Hematopoietic multipotent progenitor cell treated with erythropoietin and hydrocortisone succinate and interleukin-3 and kit ligand, for 17 days (in vitro differentiated cells): ENCODE measurements at places on chromosomes 12 and 14.

GRCh38 chr14:90654831-90655276 lies 161.4 kb downstream of the TTC7B start:
- DNase-seq = no peak

DNA sequence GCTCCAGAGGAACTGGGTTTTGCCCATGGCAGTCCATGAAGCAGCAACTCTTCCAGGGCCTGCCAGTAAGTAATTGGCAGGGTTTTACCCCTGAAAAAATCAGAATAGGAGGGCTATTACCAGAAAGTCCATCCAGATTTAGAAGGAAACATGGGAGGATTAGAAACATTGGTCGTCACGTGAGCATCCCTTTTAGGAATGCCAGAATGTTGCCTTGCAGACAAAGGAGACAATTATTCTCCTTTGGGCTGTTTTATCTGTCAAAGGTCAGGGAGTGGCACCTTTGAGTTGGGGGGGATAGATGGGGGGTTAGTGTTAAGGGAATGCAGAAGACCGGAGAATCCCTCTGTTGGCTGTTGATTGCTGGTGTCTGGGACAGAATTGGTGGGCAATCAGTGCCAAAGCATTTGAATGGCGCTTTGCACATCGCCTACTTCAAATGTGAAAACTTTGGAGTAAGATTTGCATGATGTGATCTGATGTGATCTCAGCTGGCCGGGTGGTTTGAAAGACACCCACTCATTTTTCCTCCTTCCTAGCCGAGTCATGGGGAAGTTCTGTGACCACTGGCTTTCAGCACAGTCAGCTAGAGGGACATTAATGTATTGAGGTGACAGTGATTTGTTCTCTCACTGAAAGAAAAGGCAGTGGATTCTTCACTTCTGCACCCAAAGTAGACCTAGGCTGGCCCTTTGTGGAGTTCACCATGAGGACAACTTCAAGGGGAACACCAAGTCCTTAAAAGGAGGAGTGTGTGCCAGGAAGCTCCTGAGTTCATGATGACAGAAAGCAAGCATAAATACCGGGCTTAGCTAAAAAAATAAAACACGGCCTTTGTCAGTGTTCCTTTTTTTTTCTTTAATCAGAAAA lies 31.4 kb downstream of the FLVCR2 start:
- DNase-seq = no peak

DNA sequence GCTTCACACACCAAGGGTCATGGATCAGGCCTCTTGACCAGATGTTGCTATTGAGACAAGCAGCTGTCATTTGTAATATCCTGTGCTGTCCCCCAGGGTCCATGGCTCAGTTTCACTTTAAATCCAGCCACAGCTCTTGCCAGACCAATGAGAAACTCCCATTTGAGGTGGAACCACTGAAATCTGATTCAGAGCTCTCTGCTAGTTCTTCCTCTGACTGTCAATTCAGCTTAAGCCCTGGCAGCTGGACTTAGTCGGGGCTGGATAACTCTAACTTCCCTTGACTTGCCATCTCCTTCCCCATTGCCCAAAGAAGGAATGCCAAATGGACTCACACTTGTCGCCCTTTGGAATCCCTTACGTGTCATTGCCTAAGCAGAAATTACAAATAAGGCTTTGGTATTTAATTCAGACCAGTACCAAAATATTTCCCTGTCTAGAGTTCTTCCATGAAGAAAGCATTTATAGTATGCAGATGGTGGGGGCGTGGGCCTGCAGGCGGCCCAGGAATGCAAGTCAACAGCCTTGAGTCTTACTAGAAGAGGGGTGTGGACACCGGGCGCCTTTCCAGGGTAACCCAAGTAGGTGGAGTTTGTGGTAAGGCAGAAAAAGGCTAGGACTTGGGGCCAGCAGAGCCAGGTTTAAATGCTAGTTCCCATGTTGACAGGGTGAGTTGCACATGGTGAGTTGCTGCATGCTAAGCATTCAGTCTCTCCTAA lies 96.9 kb upstream of the TMPO start:
- DNase-seq = no peak

DNA sequence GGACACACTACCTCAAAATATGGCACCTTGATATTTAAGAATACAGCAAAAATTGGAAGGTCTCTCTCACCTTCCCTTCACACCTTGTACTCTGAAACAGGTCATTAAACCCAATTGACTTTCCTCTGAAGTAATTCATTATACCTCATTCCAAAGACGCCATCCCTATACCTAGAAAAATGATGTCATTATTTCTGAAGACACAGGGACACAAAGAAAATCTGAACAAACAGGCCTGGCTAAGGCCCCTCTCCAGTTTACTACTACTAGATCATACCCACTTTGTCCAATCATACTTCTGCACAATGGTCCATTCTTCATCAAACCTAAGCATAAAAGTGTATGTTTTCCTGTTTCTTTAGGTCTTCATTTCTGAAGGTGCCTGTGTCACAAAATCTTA lies 156.9 kb downstream of the RASSF9 start:
- no peak for DNase-seq

GRCh38 chr14:51479584-51480325 lies 172.0 kb upstream of the FRMD6 start:
- no peak for DNase-seq

DNA sequence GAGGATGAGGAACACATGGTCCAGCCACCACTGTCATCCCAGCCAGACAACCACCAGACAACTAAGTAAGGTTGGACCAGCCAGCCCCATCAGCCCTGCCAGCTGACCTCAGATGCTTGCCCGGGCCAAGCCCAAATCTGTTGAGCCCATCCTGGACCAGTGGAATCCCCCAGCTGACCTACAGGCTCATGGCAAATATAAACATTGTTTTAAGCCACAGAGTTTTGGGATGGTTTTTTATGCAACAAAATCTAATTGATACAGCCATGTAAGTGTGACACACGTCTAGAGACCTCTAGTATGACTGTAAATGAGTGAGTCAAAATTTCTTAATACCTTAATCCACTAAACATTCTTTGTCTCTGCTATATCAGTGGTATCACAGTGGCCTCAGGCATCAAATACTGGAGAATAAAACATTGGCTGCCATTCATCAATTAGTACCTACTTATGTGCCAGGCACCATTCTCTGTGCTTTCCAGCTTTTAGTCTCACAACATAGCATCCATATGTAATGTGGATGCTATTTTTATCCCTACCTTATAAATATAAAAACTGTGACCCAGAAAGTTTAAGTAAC lies 24.2 kb upstream of the NT5DC3 start:
- DNase-seq = no peak

GRCh38 chr12:94386422-94386821 lies 73.2 kb downstream of the CEP83 start:
- DNase-seq = no peak

- no peak for DNase-seq
Measured at GRCh38 chr12:70560671-70561070, 76.6 kb downstream of the PTPRB start.

DNA sequence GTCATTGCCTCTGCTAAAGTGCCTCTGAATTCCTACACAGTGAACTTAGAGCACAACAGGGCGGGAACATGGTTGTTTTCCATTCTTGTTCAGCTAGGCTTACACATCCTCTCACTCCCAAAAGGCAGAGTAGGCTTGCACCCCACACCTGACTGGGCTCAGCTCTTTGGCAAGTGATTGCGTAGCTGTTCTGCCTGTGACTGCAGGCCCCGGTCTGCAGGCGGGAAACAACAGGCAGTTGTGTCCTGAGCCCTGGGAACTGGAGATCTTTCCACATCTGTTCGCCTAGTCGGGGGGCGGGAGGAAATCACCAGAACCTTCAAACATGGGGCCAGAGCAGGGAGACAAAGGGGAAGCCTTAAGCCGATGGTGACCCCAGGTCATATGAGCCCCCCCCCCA lies 274.7 kb downstream of the ZFP36L1 start:
- DNase-seq = no peak

GRCh38 chr14:69693145-69693544 lies 73.8 kb upstream of the SRSF5 start:
- DNase-seq = no peak

DNA sequence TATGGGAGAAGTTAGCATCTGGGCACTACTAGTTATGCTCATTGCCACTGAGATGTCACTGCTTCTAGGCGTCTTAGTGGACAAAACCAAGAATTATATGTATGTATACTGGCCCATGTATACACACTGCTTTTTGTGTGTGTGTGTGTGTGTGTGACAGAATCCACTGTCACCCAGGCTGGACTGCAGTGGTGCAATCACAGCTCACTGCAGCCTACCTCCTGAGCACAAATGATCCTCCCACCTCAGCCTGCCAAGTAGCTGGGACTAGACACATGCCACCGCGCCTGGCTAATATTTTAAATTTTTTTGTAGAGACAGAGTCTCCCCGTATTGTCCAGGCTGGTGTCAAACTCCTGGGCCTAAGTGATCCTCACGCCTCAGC lies 25.2 kb downstream of the LIMA1 start:
- no peak for DNase-seq

DNA sequence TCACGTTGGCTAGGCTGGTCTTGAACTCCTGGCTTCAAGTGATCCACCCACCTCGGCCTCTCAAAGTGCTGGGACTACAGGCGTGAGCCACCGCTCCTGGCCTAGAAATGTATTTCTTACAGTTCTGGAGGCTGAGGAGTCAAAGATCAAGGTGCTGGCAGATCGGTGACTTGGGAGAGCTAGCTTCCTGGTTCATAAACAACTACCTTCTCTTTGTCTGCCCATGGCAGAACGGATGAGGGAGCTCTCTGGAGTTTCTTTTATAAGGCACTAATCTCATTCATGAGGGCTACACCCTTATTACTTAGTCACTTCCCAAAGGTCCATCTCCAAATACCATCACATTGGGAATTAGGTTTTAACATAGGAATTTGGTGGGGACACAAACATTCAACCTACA lies 38.9 kb downstream of the SLC17A8 start:
- no peak for DNase-seq

- DNase-seq = no peak
Measured at GRCh38 chr14:101635749-101636560, 74.7 kb downstream of the DIO3 start.

DNA sequence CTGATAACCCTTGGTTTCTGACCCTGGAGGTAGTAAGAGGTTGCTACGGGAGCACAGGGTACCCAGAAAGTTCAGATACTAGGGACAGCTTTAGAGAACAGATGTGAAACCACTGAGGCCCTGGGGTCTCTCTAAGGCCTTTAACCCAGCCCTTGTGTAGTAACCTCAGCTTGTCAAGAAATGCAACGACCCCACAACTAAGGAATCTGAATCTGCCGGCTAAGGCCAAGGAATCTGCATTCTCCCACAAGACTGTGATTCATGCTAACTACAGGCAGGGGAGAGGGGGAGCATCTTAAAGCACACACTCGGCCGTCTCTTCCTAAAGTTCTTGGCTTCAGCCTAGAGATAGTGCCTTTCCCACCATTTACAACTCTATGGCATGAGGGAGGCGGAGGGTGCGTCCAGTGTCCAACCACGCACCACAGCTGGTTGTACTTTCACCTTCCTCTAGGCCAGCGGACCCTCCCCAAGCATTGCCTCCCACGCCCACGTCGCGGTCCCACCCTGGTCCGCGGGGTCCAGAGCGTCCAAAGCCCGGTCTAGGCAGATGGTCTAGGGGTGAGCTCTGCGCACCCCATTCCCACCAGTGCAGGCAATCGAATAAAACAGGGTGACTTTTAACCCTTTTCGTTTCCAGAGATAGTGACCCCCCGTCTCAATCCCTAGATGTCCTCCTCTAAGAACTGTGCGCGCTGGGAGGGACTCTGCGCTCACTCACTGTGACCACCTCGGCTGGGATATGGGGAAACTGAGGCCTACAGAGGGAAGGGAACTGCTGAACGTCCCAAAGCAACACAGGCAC lies 735 bp upstream of the VASH1 start:
- DNase-seq = no peak

DNA sequence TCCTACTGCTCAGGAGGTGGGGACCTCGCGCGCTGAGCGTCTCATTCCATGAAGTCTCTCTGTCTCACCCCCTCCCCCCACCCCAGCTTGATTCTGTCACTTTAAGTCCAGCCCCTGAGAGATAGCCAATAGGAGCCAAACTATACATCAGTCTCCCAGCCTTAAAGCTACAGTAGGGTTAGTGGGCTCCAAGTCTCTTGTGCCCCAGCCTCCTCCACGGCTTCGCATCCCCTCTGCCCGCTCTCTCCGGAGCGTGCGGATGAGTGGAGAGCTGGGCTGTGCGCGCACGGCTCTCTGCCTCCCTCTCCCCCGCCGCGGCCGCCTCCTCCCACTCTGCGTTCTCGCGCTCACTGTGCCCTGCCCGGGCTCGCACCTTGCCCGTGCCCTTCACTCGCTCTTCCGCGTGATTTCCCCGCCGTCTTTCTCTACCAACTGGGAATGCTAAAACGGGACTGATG lies at the start of gene ESRRB:
Gene ESRRB, plus strand, starts transcription at position 191 of the 458 bp plus-strand sequence. Its CDS starts 265 bp downstream, at position 456.
- no peak for DNase-seq

DNA sequence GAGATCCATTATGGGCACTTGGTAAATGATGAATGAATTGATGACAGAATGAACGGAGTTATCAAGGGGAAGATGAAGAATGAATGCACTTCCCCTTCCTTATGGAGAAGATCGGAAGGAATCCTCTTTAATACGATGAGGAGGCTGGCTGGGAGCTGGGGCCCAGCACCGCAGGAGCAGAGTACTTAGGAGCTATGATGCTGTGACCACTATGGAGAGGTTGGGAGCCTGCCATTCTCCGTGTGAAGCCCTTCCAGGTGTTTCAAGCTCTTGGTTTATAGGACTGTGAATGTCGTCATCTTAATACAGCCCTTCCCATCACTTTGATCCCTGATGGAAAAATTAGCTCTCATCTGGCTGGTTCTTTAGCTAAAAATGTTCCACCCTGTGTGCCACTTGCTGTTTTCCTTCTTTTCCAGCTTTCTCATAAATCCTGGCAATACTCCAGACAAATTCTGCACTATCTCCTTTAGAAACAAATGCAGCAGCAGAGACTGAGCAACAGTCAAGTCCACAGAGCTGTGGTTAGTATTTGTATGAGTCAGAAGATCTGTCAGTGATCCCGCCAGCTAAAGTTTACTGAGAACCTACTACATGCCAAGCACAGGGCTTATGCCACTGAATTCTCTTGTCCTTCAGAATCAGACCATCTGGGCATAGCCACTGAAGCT lies 263.1 kb upstream of the CRY1 start:
- no peak for DNase-seq

GRCh38 chr12:43836475-43836989 lies 651 bp downstream of the TMEM117 start:
- no peak for DNase-seq

- no peak for DNase-seq
Measured at GRCh38 chr14:40371011-40371410, 938.8 kb upstream of the FBXO33 start.

DNA sequence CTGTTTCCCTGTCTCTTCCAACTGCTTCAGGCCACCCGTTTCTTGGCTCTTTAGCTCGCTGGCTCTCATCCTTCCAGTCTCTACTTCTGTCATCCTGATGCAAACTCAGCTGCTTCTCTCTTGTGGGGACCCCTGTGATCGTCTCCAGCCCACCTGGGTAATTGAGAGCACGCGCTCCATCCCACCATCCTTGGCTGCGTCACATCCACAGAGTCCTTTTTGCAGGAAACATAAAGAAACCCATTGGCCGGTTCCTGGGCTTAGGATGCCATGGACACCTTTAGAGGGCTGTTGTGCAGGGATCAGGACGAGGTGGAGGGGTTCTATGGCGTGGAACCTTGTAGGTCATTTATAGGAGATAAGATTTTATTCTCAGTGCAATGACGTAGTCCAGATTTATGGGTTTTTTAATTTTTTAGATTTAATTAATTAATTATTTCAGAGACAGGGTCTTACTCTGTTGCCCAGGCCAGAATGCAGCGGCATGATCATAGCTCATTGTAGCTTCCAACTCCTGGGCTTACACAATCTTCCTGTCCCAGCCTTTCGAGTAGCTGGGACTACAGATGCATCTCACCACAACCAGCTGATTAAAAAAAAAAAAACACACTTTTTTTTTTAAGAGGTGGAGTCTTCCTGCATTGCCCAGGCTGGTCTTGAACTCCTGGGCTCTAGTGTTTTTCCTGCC lies 82.6 kb downstream of the CCDC92 start:
- DNase-seq = no peak
